ENCODE measurements at places on chromosomes 7 and 10.
A peak's percentile ranks its signal among the peaks of the same experiment; 100 is the strongest.

DNA sequence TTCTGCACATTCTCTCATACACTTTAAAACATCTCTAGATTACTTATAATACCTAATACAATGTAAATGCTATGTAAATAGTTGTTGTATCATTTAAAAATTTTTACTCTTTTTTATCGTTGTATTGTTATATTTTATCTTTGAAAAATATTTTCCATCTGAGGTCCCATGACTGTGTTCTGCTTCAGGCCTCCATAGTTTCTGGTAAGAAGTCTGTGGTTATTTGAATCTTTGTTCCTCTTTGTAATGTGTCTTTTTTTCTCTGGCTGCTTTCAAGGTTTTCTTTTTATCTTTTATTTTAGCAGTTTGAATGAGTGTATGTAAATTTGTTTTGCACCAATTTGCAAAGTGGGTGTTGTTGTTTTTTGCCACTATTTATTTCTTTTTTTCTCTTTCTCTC lies 263.1 kb downstream of the RPS24 start:
- DNase-seq, result no peak

- DNase-seq, result no peak
Observed at GRCh38 chr10:67852761-67853160, 14.8 kb upstream of the DNAJC12 start.

DNA sequence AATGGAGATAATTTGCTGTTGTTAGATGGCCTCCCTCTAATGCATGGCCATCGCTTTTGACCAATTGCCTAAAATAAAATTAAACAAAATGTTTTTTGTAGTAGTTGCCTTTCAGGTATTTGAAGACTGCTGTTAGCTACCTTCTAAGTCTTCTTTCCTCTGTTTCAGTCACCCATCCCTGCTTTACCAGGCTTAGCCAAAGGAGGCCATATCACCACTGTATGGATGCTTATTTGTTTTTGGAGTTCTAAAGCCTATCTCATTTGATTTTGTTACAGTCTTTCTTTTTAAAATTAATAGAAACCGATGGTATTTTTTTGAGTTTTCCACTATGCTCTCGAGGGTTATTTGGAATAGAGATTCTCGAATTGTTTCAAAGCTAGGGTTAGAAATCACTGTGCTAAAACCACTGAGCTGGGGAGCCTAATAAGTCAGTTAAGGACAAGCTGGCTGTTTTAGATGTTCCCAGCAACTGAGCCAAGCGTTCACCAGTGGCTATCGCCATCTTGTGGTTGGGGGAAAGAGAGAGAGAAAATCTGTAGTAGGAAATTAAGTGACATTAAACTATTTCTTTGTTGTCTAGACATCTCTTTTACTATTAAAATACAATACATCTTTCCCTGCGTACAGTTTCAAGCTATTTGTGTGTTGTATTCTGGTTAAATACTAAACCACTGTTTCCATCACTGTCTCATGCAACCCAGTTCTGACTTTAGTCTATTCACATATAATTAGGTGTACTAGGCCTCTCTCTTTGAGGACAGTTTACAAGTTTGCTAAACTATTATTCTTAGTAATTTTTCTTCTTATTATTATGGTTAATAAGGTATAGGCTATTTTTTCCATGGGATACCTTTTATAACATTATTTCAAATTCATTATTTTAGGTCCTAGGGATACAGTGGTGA lies 52.2 kb downstream of the GPR158 start:
- peak; percentile 41 for DNase-seq

GRCh38 chr7:155963356-155963755 lies 151.1 kb upstream of the SHH start:
- no peak for DNase-seq

DNA sequence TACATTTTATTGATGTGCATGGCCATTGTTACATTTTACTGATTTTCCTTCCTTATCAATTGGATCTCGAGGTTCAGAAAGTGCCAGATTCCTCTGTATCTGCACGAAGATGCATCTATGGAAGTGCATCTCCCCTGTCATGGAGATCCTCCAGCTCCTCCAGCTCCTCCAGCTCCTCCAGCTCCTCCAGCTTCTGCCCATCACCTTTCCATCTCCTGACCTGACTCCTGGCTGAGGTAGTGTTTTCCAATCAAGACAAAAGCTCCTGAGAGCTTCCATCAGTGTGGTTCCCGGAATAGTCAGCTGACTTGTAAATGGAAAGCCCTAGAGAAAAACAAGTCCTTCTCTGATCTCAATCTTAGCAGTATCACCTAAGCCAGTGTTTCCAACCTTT lies 90.8 kb upstream of the KLF6 start:
- no peak for DNase-seq

DNA sequence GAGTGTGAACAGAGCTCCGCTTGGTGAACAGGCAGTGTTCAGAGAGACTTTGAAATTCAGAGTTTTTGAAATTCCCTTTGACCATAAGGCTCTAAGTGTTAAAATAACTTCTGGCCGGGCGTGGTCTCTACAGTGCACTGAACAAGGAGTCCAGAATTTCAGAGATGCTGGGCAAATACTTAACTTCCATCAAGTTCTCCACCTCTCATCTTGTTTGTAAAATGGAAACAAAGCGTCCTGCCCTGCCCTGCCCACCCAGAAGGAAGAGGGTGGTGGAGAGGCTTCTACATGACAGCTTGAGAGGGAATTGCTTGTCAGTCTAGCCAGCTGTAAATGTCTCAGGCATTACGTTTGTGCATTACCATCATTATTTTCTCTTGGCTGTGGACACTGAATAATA lies 102.6 kb downstream of the RGS10 start:
- no peak for DNase-seq

DNA sequence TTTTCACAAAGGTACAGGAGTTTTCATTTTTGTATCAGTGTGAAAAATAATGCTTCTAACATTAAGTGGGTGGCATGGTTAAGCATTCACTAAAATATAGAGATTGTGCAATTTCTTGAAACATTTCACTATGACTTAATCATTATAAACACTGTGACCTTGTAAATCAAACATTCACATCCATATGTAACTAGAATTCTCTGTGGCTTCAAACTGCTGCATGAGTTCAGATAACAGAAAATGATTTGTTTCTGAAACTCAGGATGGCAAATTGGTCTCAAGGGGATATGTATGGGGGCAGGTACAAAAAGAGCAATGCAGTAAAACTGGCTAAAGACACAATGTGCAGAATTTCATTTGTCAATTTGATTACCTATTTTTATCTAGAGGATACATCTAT lies 3.8 kb downstream of the FAM133B start:
- DNase-seq, result no peak

GRCh38 chr7:4722960-4723630 lies 41.0 kb downstream of the FOXK1 start:
- no peak for DNase-seq

DNA sequence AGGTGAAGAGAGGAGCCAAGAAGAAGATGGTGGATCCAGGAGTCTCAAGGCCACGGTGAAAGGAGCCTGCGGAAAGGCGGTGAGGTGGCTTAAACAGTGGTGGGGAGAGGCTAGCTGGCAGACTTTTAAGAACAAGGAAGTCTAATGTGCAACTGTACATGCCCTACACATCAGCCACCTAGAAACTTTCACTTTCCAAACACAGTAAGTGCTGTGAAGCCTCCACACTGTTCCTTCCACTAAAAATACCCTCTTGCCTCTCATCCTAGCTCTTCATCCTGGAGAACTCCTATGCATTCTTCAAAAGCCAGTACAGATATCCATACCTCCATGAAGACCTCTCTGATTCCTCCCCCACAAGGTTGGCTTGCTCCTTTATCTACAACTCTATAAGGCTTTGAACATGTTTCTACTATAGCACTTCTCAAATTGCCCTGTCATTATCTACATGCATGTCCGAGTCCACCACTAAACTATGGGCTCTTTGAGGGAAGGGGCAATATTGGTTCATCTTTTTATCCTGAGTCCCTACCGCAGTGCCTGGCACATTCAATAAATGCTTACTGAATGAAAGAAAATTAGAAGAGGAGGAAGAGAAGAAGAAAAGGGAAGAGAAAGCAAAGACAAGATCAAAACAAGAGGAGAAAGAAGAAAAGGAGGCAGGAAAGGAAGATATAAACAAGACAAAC lies 54.2 kb downstream of the DNAJC12 start:
- no peak for DNase-seq

DNA sequence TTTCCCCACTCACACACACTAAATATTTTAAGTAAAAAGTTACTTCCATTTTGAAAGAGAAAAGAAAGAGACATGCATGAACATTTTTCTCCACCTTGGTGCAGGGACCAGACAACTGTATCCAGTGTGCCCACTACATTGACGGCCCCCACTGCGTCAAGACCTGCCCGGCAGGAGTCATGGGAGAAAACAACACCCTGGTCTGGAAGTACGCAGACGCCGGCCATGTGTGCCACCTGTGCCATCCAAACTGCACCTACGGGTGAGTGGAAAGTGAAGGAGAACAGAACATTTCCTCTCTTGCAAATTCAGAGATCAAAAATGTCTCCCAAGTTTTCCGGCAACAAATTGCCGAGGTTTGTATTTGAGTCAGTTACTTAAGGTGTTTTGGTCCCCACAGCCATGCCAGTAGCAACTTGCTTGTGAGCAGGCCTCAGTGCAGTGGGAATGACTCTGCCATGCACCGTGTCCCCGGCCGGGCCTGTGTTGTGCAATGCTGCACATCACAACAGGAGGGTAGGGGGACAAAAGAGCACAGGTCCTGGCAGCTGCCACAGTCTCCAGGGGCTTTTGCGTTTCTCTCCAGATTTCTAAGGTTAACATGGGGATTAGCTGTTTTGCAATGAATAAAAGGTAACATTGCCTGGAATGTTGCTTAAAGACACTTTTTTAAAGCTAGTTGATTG lies 146.5 kb downstream of the EGFR start:
- no peak for DNase-seq

DNA sequence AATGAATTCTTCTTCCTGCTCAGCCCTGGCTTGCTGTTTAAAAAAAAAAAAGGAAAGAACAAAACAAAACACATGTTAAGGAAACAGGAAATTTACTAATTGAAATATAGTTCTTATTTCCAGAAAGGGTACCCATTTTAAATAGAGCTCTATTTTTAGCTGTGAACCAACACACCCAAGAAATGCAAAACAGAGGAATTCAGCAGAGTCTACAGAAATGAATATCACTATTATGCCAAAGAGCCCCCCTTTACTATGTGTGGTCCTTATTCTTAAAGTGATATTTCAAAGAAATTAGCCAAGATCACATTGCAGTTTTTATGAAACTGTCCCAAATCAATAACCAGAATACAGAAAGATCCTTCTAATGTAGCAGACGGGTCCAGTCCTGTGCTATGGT lies 53.7 kb downstream of the CCDC6 start:
- DNase-seq, result no peak

DNA sequence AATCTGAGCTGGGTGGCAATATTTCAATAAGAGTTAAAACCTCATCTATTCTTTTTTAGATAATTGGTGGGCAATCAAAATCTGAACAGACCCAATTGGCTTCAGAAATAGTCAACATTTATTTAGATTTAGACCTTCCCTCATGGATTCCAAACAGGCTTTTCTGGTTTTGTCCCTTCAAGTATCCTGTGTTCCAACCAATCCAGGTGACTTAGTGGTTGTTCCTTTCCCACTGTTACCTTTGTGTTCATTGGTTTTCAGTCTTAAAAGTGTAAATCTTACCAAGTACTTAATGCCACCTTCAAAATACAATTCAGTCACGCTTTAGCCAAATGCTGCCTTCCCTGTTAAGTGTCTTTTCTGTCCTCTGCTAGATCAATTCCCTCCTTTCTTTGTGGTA lies 85.9 kb downstream of the AHR start:
- DNase-seq, result no peak

DNA sequence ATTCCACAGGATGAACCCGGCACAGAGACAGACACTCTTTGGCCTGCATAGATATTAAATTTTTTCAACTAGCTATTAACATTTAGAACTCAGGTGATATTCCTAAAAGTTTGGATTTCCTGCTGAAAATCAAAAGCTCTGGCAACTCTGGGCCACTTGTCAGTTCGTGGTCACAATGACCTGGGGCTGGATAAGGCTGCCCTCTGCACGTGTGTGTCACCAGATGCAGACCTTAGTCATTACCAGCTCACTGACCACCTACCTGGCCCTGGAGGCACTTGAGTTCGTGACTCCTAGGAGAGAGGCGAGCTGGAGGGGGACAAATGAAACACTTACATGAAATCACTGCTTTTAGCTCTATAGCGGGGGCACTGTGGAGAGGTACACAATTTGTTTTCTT lies 126.5 kb downstream of the HIPK2 start:
- DNase-seq, result no peak

DNA sequence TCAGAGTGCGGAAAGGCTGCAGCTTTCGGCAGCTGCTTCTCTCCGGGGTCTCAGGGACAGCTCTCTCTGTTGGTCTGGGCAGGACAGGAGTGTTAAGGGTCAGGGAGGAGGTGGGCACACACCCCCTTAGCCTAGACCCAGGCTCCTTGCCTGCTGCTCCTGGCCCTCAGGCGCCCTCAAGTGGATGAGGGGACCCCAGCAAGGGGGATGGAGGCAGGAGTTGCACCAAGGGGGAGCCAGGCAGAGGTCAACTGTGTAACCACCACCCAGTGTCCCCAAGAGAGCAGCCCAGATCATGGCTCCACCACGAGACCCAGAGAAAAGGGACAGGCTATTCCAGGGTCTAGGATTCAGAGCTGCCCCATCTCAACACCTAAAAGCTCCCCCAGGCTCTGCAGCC lies 26.9 kb downstream of the SPOCK2 start:
- no peak for DNase-seq

DNA sequence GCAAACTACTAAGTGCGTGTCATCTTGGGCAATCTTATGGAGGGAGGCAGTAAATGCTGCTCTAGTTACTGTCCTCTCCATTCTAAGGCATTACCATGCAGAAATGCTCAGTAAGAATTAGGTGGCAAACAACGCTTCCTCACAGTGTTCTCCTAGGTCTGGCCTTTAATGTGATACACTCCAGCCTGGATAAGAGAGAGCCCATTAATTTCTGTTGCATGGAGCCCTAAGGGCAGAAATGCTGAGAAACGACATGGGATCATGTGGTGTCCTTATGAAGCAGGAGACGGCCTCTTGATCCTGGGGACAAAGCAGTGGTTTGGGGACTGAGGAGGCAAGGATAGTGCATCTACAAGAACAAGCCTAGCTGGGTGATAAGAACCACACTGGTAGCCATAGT lies 44.0 kb downstream of the SLC25A13 start:
- no peak for DNase-seq

- DNase-seq, result no peak
Observed at GRCh38 chr10:124446830-124447750, 2.7 kb downstream of the NKX1-2 start.

GRCh38 chr7:115094163-115094562 lies 172.3 kb downstream of the MDFIC start:
- no peak for DNase-seq

DNA sequence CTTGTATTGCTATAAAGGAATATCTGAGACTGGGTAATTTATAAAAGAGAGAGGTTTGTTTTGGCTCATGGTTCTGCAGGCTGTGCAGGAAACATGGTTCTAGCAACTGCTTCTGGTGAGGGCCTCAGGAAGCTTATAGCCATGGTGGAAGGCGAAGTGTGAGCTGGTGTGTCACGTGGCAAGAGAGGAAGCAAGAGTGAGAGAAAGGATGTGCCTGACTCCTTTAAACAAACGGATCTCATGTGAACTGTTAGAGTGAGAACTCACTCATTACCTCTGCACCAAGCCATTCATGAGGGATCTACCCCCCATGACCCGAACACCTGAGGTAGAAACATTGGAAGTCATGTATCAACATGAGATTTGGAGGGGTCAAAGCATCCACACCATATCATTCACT lies 7.7 kb upstream of the ITPRIP start:
- peak; percentile 35 for DNase-seq

GRCh38 chr10:108631332-108631731 lies 1292.0 kb downstream of the XPNPEP1 start:
- DNase-seq, result no peak
